GM18507 (cell line): ENCODE measurements at places on chromosomes 5 and 9.

- DNase-seq, result no peak
These were observed 2.8 kb downstream of the GALNT12 start for GRCh38 chr9:98810102-98810842.

- DNase-seq, result no peak
These were observed 44.5 kb downstream of the SMC5 start for GRCh38 chr9:70303268-70303667.

- no peak for DNase-seq
These were observed 603.0 kb downstream of the BNC2 start for GRCh38 chr9:16267281-16268066.

GRCh38 chr5:136016945-136017530, 11.8 kb upstream of the TGFBI start:
- no peak for DNase-seq

DNA sequence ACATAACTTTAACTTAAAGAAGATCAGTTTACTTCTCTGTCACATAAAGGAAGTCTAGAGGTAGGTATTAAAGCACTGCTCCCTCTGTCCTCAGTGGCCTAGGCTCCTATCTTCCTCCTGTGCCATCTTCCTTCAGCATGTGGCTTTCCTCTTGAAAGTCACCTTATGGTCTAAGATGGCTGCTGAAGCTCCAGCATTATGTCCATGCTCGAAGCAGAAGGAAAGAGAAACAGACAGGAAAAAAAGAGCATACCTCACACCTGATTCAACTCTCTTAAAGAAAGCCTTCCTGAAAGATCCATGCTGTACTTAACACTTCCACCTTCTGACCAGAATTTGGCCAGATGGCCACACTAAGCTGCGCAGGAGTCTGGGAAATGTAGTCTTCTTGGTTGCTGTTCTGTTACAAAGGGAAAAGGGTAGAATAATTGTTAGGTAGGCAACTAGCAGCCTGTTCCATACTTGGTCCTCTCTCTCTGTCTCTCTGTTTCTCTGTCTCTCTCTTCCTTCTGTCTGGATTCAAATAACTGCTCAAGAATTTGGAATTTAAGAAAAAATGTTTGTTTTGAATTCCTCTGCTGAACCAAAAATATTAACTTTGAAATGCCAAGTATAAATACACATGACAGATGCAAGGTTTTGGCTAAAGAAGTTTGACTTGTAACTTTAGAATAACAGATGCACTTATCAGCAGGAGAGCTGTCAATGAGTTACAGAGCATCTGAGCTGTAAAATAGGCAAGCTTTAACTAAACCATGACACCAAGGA, 16.0 kb downstream of the TMEM174 start:
- DNase-seq, result no peak

DNA sequence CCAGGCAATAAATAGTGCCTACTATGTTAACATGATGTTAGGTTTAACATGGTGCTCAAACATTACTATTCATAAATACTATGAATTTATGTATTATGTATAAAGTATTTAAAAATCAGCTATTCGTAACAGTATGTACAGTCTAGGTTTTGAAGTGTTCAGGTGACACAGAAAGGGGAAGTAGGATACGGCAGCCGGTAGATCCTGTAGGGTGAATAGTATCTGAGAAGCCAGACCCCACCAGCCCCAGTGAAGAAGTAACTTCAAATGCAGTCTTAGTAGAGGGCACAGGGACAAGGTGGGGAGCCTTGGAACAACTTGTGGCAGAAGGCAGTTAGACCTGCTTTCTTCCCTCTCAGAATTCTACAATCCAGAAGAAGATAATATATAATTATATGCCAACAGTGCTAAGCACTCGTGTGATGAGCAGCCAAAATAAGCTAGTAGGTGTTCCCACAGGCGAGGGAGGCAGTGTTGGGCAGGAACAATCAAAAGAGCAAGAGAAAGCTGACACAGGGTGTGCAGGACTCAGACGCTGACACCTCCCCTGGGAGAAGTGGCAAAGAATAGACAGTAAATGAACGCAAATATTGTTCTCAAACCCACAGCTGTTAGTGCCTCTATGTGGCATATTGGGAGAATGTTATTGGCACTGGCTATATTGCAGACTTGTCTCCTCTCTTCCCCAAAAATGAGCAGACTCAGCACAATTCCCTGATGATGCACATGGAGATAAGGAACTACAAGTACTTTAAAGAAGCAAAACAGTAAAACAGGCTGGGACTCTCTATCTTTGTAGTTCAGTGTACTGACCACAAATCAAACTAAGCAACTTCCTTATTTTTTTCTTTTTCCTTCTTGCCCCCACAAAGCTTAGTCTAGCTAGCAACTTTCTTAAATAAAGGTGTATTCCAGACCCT, 4.6 kb downstream of the ZNF367 start:
- no peak for DNase-seq

GRCh38 chr9:75967556-75967955, 77.1 kb downstream of the PCSK5 start:
- DNase-seq, result no peak

DNA sequence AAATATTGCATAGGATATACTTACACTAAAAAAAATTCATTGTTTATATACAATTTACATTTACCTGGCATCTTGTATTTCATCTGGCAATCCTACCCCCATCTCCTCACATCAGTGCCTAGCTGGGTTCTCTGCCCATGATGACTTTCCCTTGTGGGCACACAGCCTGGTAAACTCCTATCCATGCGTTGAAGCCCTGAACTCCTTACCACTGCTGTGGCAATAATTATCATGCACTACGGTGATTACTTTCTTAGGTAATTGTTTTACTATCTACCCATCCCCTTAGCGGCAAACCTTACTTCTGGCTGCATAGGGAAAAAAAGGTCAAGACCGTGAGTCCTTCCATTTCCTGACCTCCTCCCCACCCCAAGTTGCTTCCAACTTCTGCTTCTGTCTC, 63.6 kb upstream of the DAB2IP start:
- no peak for DNase-seq

- no peak for DNase-seq
These were observed 24.8 kb downstream of the FYB1 start for GRCh38 chr5:39194466-39195136.

GRCh38 chr5:13179407-13180087, 764.9 kb downstream of the DNAH5 start:
- no peak for DNase-seq

- no peak for DNase-seq
These were observed 38.9 kb upstream of the CEP72 start for GRCh38 chr5:573206-573605.

- no peak for DNase-seq
These were observed 75.6 kb downstream of the ARHGEF28 start for GRCh38 chr5:73701566-73701965.

DNA sequence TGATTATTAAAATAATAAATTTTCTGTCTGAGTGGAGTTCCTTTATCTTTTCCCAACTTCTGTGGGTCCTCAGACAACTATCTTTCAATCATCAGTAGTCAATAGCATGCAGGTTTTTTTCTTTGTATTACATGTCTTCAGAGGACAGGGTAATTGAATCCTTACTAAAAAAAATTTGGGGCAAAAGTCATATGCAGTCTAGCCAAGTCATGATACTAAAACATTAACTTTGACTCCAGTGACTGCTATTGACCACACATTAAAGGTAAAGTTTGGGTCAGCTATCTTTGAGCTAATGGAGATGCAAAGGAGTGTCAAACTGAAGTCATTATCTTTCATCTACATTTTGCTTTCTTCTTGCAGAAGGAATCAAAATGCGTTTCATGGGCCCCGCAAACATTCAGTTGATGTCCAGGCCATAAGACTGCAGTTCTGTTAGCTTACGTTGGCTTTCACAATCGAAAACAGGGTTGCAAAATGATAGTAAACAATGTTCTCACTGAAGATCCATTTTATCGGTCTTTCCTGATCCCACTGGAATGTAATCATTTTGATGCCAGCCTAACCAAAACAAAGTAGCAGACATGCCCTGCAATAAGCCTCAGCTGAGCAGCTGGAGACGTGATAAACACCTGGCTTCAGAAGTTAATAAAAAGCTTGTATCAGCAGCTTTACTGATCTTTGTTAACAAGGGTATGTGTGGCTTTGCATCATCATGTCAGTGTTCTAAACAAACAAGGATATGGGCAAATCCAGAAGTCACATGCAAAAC, 186.1 kb upstream of the PRLR start:
- DNase-seq, result no peak

GRCh38 chr9:110950041-110950645, 88.1 kb downstream of the LPAR1 start:
- DNase-seq, result no peak

- DNase-seq, result no peak
These were observed 68.1 kb downstream of the MEGF10 start for GRCh38 chr5:127358740-127359139.

GRCh38 chr5:65811004-65811403, 89.0 kb downstream of the NLN start:
- DNase-seq, result no peak

GRCh38 chr5:36741128-36741527, 134.7 kb downstream of the SLC1A3 start:
- DNase-seq, result no peak

GRCh38 chr5:117761186-117761585, 1186.6 kb upstream of the SEMA6A start:
- DNase-seq, result no peak

- no peak for DNase-seq
These were observed 40.2 kb downstream of the STARD4 start for GRCh38 chr5:111472096-111472495.

DNA sequence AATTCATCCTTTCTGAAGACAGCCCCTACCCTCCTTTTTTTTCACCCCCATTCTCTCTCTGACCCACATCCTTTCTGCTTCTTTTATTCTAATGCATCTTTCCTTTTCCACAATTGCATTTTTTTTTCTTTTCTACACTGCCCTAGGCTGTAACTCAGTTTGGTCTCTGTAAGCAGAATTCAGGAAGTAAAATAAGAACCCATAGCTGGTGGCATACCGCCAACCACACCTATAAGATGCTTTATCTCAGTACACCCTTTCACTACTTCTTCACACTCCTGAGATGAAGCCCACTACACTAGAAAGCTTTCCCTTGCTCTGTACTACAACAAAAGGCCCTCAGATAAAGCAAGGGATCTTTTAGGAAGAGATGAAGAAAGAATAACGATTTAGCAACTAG, 16.1 kb upstream of the TSSK1B start:
- no peak for DNase-seq

DNA sequence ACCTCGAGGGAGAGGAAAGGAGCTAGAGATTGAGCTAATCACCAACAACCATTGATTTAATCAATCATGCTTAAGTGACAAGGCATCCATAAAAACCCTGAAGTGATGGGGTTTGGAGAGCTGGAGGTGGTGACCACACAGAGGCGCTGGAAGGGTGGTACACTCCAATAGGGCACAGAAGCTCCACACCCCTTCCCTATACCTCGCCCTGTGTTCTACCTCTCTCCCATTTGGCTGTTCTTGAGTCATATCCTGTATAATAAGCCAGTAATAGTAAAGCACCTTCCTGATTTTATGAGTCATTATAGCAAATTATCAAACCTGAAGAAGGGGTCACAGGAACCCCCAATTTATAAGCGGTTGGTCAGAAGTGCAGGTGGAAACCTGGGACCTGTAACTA, 18.3 kb downstream of the ACTL7B start:
- DNase-seq, result no peak

- no peak for DNase-seq
These were observed 99.0 kb downstream of the RALGPS1 start for GRCh38 chr9:127013597-127013996.

GRCh38 chr9:124749781-124750180, 21.3 kb downstream of the NR6A1 start:
- DNase-seq, result no peak

DNA sequence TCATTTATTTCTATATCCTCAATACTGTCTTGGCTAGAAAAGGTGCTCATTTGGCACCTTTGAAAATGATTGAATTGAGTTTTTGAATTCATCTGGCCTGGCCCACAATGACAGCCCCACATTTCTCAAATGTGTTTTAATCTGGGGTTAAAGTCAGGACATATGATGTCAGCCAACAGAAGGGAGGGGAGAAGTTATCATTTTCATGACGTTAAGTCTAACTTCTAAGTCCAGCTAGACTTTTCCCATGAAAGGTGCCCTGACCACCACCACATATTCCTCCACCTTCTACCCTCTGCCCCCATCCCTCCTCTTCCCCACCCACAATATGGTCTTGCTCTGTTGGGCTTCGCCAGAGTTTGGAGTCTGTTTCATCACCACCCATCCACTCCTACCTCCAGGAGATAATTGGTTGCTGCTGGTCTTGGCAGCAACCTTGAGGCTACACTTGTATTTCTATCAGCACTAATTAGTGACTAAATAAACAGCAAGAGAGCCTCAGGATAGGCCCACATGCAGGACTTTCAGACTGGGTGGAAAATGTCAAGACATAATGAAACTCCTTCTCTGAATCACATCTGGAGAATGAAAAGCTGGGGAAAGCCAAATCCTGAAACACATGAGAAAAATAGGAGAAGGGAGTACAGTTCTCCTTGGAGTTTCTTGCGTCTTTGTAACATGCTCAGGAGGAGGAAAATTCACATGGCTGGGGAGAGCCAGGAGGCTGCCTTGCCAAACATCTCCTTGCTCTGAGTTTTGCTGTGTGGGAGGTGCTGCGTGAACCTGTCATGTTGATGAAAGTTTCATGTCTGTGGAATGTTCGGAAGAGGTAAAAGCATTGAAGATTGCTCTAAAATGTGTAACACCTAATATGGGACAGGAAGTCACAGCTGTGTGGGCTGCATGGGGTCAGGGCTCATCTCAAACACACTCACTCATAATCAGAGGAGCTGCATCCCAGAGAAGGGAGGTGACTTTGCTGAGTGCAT, 544.7 kb upstream of the KLF4 start:
- no peak for DNase-seq

DNA sequence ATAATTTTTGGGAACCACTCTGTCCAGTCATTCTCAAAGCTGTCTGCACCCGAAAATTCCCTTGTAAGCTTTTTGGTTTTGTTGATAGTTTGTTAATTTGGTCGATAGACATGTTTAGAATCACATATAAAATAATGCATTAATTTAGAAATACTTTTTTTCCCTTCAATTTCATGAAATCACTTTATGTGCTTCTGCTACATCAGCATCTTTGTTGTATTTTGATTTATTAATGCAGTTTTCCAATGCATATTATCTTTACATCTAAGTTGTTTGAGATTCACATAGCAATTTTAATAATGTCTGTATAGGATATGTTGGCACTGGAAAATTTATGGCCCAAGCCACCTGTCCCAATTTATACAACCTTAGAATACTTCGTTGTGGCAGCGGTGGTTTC, 60.6 kb upstream of the SV2C start:
- no peak for DNase-seq

DNA sequence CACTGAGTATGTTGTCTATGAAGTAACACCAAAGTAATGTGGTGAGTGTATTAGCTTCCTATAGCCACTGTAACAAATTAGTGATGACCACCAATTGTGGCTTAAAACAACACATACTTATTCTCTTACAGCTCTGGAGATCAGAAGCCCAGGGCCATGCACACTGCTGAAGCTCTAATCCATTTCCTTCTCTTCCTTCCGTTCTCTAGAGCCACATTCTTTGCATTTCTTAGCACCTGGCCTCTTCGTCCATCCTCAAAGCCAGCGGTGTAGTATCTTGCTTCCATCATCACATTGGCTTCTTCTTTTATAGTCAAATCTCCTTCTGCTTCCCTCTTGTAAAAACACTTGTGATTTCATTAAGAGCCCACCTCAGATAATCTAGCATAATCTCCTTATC, 230.3 kb upstream of the RFX3 start:
- DNase-seq, result no peak
